Activated CD8-positive, alpha-beta T cell treated with anti-CD3 and anti-CD28 coated beads for 36 hours (primary cell): ENCODE measurements at places on chromosomes 5 and 9. TPM values are rescaled to one million over a fixed set of nuclear protein-coding genes. Genes with fewer than 3 reads are reported as not detected.

The F2RL2 gene
- total RNA-seq = not detected

GRCh38 chr9:90137801-90138200, 504.8 kb downstream of the DIRAS2 start:
- H3K4me3 ChIP-seq = no peak overlapping the region
- no peaks in the 10 kb centered on the region for H3K36me3 ChIP-seq
- DNase-seq = no peak
- peaks cover 16% of the 10 kb centered on the region for H3K27me3 ChIP-seq
- H3K27ac ChIP-seq = no peak overlapping the region
- H3K4me1 ChIP-seq = peaks cover 4% of the 10 kb centered on the region

- no peak for DNase-seq
- H3K27me3 ChIP-seq = no peaks in the 10 kb centered on the region
- H3K4me1 ChIP-seq = peaks cover 10% of the 10 kb centered on the region
- no peak overlapping the region for H3K27ac ChIP-seq
- H3K4me3 ChIP-seq = no peak overlapping the region
- H3K36me3 ChIP-seq = no peaks in the 10 kb centered on the region
These were observed 53.4 kb downstream of the SNX18 start for GRCh38 chr5:54570916-54571315.

The CFAP90 gene
- not detected for total RNA-seq

GRCh38 chr5:80798166-80798565, 143.4 kb upstream of the DHFR start:
- peaks cover 29% of the 10 kb centered on the region for H3K36me3 ChIP-seq
- H3K4me1 ChIP-seq = no peaks in the 10 kb centered on the region
- no peak overlapping the region for H3K27ac ChIP-seq
- H3K27me3 ChIP-seq = no peaks in the 10 kb centered on the region
- H3K4me3 ChIP-seq = no peak overlapping the region

DNA sequence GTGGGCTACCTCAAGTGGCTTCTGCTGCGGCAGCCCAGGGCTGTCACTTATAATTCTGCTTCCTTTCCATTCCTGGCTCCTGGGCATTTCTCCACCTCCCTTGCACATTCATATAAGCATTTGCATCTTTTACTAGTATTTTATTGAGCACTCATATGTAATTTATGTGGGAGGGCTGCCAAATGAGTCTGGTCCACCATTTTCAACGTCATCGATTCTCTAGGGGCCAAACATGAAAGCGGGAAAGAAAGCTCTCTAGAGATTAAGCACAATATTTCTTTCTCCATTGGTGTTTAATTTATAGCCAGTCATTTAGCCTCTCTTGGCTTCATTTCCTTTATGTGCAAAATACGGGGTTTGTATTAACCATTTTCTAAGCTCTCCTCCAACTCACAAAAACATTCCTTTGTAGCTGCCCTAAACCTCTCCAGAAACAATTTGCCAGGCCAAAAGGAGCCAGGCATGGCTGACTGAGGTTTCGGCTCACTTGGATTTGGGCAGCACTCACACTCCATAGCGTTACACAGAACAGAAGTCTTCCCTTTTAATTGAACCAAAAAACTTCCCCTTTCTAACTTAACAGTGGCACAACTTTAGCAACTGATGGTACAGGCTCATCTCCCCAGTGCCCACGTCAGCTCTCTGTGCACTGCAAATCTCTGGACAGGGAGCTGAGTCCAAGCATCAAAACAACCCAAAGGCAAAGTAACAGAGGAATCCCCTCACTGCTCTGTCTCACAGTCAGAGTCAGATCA, 183.5 kb downstream of the ROR2 start:
- H3K4me3 ChIP-seq = no peak overlapping the region
- peaks cover 15% of the 10 kb centered on the region for H3K27me3 ChIP-seq
- no peak overlapping the region for H3K27ac ChIP-seq
- H3K36me3 ChIP-seq = no peaks in the 10 kb centered on the region
- no peaks in the 10 kb centered on the region for H3K4me1 ChIP-seq

GRCh38 chr9:89022902-89023301, 31.6 kb downstream of the S1PR3 start:
- no peak for DNase-seq
- H3K36me3 ChIP-seq = no peaks in the 10 kb centered on the region
- H3K27ac ChIP-seq = no peak overlapping the region
- H3K4me3 ChIP-seq = no peak overlapping the region
- peaks cover 2% of the 10 kb centered on the region for H3K27me3 ChIP-seq

DNA sequence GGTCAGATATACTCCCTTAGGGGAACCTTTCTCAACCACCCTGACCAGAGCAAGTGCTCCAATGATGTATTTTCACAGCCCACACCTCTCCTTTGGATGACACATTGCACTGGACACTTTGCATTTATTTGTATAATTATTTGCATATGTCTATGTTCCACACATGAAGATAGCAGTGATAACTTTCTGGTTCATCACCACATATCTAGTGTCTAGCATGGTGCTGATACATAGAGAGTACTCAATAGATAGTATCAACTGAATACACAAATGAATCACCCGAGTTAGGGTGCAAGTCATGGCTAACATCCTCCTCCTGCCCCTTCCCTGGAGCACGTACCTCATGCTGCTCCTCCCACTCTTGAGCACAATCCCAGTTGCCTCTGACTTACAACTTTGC, 617.6 kb downstream of the EBF1 start:
- no peak for DNase-seq
- no peak overlapping the region for H3K27ac ChIP-seq
- H3K4me1 ChIP-seq = peaks cover 7% of the 10 kb centered on the region
- H3K4me3 ChIP-seq = no peak overlapping the region

DNA sequence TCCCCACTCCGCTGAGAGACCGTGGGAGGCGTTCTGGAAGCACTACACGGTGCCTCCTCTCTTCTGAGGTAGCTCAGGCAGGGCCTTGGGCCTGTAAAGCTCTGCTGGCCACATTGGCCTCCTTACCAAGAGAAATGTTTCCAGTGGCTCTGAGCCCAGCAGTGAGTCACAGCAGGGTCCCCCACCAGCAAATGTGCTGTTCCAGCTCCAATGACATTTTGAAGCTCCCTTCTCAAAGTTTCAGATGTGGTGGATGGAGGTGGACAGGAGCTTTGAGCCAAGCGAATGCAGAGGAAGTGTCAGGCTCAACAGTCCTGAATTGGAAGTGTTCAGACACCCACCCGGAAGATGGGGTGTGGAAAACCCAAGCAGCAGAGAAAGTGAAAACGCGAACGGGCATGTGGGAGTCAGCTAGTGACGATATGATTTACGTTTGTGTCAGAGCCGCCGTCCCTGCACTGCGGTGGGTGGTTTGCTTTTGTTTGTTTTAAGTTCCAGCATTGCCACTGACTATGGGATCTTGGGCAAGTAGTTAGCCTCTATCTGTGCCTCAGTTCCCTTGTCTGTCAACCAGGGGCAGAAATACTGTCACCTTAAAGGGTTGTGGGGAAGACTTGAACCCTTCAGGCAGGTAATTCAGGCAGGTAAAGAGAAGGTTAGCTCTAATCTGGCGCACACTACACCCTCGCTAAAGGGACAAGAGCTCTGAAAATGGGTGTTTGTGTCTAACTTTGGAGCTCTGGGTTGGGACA, 38.2 kb downstream of the C5orf15 start:
- H3K36me3 ChIP-seq = no peaks in the 10 kb centered on the region
- H3K4me3 ChIP-seq = peak overlapping the region; percentile 68
- peak; percentile 90 for DNase-seq
- peak overlapping the region; percentile 96 for H3K27ac ChIP-seq
- no peaks in the 10 kb centered on the region for H3K27me3 ChIP-seq

DNA sequence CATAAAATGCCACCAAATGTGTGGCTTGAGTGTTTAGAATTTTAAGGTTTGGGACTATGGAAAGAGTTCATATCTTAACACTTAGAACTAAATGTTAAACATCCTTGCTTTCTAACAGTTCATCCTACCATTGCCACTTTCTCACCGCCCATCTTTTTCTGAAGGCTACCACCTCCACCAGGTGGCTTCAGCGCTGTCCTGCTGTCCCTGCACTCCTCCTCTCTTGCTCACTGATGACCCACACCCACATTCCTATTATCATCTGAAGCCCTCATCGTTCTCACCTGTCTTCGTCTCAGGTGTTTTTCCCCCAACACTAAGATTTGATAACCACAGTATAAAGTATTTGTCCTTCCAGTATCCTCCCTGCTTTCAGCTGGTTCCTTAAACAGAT, 7.4 kb downstream of the MEGF10 start:
- no peak overlapping the region for H3K27ac ChIP-seq
- no peaks in the 10 kb centered on the region for H3K36me3 ChIP-seq
- H3K4me1 ChIP-seq = no peaks in the 10 kb centered on the region
- no peak overlapping the region for H3K4me3 ChIP-seq

GRCh38 chr5:136051486-136052220, 22.9 kb downstream of the TGFBI start:
- H3K4me1 ChIP-seq = no peaks in the 10 kb centered on the region
- no peaks in the 10 kb centered on the region for H3K36me3 ChIP-seq
- H3K27ac ChIP-seq = no peak overlapping the region
- DNase-seq = no peak
- H3K27me3 ChIP-seq = no peaks in the 10 kb centered on the region

DNA sequence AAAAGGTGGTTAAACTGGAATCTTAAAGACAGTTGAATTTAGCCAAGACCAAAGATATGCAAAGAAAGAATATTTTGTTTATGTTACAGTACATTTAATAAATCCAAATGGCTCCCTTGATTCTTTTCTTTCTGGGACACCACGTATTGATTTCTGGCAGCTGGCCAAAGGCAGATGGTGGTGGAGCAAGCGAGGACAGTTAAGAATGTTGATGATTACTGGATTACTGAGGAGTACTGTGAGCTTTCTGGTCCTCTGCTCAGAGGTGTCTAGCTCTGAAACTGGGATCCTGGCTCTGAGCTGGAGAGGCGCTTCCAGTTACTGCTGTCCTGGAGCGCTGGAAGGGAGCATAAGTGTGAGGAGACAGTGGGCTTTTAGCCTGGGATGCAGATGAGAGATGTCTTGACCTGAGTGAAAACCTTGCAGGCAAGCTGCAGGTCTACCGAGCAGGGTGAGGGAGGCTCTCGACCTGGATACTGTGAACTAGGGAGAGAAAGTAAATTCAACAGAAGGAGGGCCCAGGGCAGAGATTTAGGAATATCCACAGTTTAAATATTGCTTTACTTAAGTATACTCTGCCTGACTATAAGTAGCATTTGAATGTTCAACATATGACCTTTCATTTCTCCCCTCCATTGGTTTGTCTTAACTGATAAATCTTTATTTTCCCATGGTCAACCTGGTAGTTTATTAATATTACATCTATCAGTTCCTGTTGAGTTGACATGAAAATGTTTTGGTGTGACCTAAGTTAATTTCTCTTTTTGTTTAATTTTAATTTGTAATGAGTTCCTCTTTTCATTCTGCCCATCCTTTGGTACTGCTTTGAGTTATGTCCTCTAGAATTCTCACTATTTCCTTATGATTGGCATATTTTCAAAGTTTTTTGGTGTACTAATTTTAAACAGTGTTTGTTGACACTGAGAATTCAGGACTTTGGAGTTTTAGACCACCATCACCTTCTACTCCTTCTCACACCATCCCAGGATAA, 3.7 kb downstream of the SYK start:
- no peaks in the 10 kb centered on the region for H3K36me3 ChIP-seq
- no peak overlapping the region for H3K27ac ChIP-seq
- peaks cover 58% of the 10 kb centered on the region for H3K27me3 ChIP-seq
- no peak for DNase-seq

DNA sequence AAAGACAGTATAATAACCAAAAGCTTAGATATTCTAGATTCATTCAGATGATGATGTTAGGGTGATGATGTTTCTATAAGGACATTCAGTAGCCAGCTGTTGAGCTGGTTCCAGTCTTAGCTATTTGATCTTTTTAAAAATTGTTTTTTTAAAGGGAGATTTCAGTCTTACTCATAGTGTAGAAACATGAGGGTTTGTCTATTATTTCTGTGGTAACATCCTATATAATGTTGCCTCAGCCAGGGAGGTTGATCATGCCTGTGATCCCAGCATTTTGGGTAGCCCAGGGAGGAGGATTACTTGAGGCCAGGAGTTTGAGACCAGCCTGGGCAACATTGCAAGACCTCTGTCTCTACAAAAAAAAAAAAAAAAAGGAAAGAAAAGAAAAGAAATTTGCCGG, 167.8 kb downstream of the DOCK2 start:
- H3K4me1 ChIP-seq = peaks cover 45% of the 10 kb centered on the region
- H3K36me3 ChIP-seq = peaks cover 63% of the 10 kb centered on the region
- peak overlapping the region; percentile 95 for H3K27ac ChIP-seq
- peak; percentile 6 for DNase-seq

DNA sequence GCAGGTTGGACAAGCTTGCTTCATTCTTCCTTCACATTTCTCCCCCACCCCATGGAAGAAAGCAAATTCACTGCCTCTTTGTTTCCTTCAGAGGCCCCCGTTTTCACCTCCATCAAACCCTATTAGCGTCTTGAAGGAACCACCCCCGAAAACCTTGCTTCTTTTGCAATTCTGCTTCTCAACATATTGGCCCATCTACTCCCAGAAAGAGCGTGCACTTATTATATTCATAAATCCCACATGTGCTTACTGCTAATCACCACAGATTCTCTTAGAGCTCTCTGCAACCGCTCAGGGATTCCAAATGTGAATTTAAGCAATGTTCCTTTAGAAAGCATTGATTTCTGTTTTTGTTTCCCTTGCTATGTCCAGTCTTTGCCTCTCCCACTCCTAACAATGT, 1.1 kb downstream of the F2RL2 start:
- no peak overlapping the region for H3K27ac ChIP-seq
- H3K4me3 ChIP-seq = no peak overlapping the region
- H3K4me1 ChIP-seq = peaks cover 18% of the 10 kb centered on the region
- H3K36me3 ChIP-seq = peaks cover 9% of the 10 kb centered on the region
- H3K27me3 ChIP-seq = no peaks in the 10 kb centered on the region

DNA sequence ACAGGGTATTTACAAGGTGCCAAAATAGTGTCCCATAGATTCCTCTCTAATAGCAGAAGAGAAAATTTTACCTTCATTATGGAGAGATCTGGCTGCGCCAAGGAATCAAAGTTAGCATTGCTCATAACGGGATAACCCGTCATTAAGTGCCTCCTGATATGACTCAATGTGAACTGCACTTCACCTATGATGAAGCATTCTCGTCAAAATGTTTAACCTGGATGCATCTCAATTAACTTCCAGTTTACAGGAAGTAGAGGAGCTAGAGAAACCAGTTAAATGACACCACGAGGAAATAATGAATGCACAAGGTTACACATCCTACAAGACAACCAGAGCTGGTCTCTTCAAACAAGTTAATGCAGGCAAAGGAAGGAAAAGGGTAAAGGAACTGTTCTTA, 17.2 kb downstream of the FBXW11 start:
- peaks cover 56% of the 10 kb centered on the region for H3K36me3 ChIP-seq
- peak; percentile 27 for DNase-seq
- no peak overlapping the region for H3K4me3 ChIP-seq
- peaks cover 51% of the 10 kb centered on the region for H3K4me1 ChIP-seq

- no peak overlapping the region for H3K4me3 ChIP-seq
- H3K36me3 ChIP-seq = peaks cover 10% of the 10 kb centered on the region
- no peak overlapping the region for H3K27ac ChIP-seq
- no peaks in the 10 kb centered on the region for H3K27me3 ChIP-seq
These were observed 95.5 kb downstream of the ZCCHC7 start for GRCh38 chr9:37215830-37216229.
